SK-N-SH (cell line): ENCODE measurements at places on chromosomes 5 and 9.

DNA sequence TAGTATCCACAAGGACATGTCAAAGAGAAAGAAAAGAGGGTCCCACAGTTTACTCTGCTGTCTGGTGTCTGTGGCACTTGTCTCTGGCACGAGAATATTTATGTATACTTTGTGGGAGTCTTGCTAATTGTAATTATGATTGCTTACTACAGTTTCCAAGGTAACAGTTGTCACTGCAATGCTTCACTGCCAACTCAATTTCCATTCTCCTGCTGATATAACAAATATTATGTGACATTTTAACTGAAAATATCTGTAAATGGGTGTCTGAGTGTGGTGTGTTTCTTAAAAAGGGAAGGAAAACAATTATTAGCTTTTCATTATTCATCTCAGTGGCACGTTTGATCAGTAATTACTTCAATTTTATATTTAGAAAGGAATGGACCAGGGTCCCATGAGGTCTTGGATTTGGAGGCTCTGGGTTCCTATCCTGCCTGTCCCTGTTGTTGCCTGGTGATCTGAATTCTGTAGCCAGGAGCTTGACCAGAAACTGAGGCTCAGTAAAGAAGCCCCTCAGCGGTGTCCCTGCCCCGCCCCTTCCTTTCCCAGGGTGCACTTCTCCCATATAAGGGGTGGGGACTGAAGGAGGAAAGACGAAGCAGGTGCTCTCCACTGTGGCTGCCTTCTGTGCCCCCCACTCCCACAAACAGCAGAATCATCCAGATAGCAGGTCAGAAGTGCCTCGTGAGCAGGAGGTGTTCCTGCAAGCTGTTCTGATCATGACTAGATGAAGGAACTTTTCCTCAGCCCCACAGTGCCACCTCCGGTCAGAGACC is 137.3 kb upstream of the KIF2A start:
- DNase-seq: no peak

GRCh38 chr9:68957479-68957878 is 56.4 kb downstream of the PRKACG start:
- DNase-seq: no peak

GRCh38 chr5:39333104-39333503 is 31.2 kb downstream of the C9 start:
- DNase-seq: no peak

DNA sequence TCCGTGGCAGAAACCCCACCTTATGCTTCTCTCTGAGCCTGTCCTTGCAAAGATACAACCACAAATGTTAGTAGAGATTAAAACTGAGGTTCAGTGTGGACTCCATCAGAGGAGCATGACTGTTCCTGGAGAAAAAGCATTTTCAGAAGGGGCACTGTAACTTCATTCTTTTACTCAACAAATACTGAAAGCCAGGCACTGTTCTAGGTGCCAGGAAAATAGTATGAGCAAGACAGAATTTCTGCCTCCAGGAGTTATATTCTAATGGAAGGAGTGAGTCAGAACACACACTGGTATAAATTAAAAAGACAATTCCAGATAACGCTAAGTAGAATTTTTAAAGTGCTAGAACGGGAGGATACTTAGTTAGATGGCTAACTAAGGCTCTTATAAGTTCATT is 251.4 kb upstream of the GAS1 start:
- DNase-seq: no peak

- DNase-seq: no peak
Measured at GRCh38 chr5:9892696-9893095, 262.5 kb upstream of the TAS2R1 start.

DNA sequence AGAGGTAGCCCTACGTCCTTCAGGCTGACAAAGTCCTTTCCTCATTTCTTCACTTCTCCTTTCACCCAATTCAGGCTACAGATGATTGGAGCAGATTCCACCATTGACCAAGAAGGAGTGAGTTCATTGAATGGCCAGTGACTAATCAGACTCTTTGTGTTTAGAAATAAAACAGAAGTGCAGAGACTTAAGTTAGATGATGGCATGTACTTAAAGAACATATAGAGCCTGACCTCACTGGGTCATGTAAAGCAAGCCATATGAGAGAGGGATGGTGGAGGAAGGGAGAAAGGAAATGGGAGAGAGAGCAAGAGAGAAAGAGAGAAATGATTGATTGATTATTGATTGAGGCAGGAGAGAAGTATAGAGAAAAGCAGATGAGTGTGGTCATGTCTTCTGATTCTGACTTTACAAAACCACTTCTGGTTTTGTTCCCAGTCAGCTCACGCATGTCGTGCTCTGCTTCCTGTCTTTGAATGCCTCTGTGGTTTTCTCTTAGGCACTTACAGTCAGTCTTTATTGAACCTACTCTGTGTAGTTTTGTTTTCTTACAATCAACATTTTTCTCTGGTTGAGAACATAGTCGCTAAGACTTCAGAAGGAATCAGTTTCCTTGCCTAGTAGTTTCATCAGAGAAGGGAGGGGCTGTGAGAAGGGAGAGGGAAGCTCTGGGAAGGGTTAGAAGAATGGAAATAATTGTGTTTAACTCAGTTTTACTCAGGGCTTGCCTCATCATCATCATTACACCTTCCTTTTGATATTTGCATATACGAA is 149.2 kb upstream of the KLF9 start:
- DNase-seq: no peak

DNA sequence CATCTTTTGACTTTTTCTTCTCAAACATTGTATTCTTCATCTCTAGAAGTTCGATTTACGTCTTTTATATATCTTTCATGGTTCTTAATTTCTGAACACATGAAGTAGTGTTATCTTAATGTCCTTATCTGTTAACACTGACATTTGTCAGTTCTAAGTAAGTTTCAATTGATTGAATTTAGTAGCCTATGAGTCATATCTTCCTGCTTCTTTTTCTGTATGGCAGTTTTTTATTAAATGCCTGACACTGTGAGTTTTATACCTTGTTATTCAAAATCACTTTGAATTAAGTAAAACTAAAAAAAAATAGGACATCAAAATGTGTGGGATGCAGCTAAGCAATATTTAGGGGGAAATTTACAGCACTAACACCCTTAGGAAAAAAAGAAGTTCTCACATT is 707.0 kb upstream of the ACO1 start:
- no peak for DNase-seq

DNA sequence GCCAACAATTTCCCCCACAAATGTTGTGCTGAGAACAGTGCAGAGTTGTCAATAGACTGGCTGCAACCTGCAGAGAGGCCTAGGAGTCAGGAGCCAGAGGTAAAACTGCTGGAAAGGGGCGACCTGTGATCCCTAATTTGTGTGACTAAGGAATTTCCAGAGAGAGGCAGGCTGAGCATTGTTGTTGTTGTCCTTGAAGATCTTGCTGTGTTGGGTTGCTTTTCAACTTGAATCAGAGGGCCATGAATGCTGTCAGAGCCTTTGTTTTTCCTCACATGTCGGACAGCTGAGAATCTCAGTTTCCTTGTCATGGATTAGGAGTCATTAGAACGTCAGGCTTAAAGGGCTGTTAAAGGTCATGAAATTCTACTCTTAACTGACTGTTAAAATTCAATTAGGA is 134.6 kb upstream of the ASTN2 start:
- no peak for DNase-seq

- DNase-seq: no peak
Measured at GRCh38 chr5:145531038-145531734, 304.0 kb downstream of the PRELID2 start.

DNA sequence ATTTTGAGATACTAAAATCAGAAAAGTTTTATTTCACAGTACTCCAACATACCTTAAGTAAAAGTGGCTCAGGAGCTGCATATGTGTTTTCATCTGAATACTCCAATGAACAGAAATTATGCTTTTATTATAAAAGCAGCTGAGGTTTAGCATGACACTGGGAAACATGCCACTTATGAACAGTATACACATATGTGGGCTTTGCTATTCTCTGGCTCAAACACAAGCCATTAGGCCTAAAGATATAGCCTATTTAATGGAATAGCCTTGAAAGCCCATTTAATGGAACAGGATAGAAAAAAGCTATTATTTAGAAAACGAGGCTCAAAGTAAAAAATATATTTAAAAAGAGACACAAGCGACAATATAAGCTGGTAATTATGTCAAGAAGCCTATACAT is 74.1 kb downstream of the SLC38A9 start:
- DNase-seq: no peak

- no peak for DNase-seq
Measured at GRCh38 chr9:22111176-22111953, 102.3 kb upstream of the CDKN2B start.

DNA sequence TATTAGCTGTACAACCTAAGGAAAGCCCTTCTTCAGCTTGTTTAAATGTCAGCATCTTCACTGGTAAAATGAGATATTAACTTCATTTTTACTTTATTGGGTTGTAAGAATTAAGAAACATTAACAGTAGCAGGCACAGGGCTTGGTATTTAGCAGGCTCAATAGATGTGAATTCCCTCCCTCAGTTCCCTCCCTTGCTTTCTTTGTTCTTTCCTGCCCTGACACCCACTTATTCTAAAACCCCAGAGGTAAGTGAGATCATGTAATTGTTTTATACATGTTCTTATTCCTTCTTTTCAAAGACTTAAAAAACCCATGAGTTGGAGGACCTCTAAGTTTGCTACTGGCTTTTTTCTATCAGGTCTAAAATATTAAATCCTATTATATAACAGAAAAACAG is 73.3 kb upstream of the IFNK start:
- DNase-seq: no peak

GRCh38 chr5:112186401-112186990 is 232.6 kb downstream of the EPB41L4A start:
- peak; percentile 44 for DNase-seq

GRCh38 chr5:35185518-35185917 is 44.8 kb downstream of the PRLR start:
- DNase-seq: no peak

DNA sequence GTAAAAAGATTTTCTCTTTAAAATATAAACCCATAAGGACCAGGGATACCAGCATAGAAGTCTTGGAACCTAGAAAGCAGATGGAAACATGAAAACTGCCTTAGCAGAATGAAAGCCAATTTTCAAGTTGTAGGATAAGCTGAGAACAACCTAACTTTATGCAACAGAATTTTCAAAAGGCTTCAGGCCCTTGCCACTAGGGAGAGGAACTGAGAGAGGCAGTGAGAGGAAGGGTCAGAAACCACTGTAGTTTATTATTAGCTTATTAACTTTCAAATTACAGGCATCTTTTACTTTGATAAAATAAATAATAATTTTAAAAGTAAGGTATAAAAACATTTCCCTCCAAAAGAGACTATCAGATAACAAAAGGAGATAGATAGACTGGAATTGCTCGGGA is 33.4 kb downstream of the FAM81B start:
- no peak for DNase-seq

GRCh38 chr5:82339792-82340191 is 61.6 kb upstream of the RPS23 start:
- no peak for DNase-seq

- no peak for DNase-seq
Measured at GRCh38 chr9:27394154-27394825, 97.3 kb upstream of the EQTN start.

- peak; percentile 74 for DNase-seq
Measured at GRCh38 chr9:127853312-127854183, 910 bp downstream of the ENG start.

DNA sequence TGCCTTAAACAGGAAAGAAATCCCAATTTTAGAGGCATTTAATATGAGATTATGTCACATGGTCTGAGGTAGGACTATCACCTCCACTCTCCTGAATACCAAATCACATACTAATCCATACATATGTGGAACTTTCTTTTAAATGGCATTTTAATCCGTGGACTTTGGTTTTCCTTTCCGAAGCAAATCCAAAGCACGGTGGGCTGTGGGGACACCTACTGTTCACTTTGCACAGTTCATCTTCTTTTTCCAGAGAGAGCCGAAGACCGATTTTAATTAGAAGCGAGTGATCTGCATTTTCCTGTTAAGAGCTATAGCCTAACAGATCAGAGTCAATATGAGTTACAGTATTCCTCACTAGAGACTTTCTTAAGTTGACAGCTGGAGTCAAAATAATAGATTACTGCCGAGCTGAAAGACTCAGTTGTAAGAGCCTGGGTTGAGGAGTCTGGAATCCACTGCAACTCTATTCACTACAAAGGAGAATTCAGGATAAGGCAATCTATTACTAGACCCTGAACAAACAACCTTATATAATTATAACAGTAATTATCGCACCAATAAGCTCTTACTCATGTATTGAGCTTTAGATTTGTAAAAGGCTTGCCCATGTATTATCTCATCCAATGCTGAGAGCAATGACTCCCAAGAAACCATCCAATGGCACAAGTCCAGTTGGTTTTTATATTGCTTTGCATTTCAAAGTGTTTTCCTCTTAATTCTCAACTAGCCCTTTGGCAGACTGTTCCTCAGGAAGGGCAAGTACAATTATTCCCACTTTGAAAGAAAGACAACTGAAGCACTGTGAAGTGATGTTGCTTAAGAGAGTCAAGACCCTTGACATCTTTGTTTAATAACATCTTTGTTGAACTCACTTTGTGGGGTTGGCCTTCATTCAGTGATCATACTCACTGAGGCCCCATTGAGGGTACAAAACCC is 144.7 kb downstream of the TRPM6 start:
- peak; percentile 39 for DNase-seq

DNA sequence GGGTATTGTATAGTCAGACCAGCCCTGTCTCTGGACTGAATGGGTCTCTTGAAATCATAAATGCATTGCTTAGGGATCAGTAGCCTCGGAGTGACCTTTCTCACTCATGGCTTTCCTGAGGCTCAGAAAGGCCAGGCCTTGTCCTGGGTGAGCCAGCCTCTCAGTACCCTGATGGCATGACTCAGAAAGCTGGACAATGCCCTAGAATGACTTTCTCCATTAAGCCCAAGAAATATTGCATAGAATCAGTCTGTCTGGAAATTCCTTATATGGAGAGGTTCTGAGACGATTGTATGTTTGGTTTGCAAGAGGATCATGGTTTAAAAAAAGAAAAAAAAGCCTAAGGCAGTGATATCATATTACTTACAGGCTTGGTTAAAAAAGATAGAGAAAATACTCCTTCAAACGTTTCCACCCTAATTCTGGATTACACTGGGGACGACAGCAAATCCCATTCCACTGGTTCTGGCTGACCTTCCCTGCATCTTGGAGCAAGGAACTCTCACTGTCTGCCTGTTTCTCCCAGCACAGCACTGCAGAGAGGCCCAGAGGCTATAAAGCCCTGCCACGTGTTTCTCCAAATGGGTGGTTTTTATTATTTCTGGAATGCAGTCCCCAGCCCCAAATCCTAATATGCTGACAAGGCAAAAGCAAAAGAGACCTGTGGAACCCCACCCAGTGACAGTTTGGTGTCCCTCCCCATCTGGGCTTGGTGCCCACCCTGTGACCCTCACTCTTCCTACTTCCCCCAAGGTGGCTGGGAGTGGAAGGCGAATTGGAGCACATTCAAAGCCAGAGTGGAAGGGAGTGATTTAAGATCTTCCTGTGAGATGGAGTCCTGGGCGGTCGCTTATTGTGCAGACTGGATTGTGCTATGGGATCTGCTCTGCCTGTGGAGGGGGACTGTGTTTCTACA is 34.4 kb downstream of the MAP1B start:
- no peak for DNase-seq

DNA sequence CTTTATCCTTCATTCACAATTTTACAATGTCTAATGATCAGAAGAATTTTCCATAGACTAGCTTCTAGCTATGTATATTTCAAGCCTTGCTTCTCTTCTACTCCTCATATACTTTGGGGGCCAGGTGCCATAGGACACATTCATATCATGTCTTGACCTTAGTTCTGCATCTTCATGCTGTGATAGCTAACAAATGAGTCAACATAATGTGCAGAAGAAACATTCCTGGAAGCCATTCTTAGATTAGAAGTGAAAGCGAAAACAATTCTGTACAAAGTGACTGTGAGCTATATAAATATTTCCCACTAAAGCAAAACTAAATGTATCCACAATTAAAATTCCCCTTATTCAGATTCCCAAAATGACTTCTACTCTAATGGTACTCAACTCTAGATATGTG is 320.2 kb upstream of the NREP start:
- DNase-seq: no peak
